ENCODE measurements at places on chromosomes 11 and 22. TPM values are rescaled to one million over a fixed set of nuclear protein-coding genes. Genes with fewer than 3 reads are reported as not detected.

The SULT4A1 gene
- not detected for total RNA-seq

The OR9G1 gene
- total RNA-seq: not detected

The CHCHD10 gene
- 16.0 TPM for total RNA-seq

The SPI1 gene
- not detected for total RNA-seq

The THAP12 gene
- total RNA-seq: 18.7 TPM

The RAB36 gene
- total RNA-seq: 10.9 TPM

The CARD10 gene
- total RNA-seq: 58.6 TPM

The EFCAB6 gene
- 3.9 TPM for total RNA-seq

The PLAAT2 gene
- not detected for total RNA-seq

The CDC42EP1 gene
- 8.9 TPM for total RNA-seq

The RCOR2 gene
- not detected for total RNA-seq

The CCDC73 gene
- total RNA-seq: not detected

The APOBEC3G gene
- 14.7 TPM for total RNA-seq

The MMP11 gene
- 36.3 TPM for total RNA-seq

The OR52N4 gene
- not detected for total RNA-seq

The MRGPRX4 gene
- total RNA-seq: not detected

The MUC6 gene
- total RNA-seq: not detected

The DCHS1 gene
- total RNA-seq: not detected

The OR51B5 gene
- total RNA-seq: not detected

The TEX54 gene
- total RNA-seq: not detected

The HEPHL1 gene
- total RNA-seq: not detected

The ADAMTS8 gene
- 0.74 TPM for total RNA-seq

The RNF141 gene
- 53.7 TPM for total RNA-seq

The ASPHD2 gene
- 2.3 TPM for total RNA-seq

The KRTAP5-10 gene
- not detected for total RNA-seq

The MMP12 gene
- total RNA-seq: not detected

The TRIM34 gene
- 15.3 TPM for total RNA-seq

The APOC3 gene
- not detected for total RNA-seq

The DRICH1 gene
- total RNA-seq: not detected

The SREBF2 gene
- 21.5 TPM for total RNA-seq

The TMEM86A gene
- total RNA-seq: 1.4 TPM

The OR4D5 gene
- not detected for total RNA-seq

The ARHGAP32 gene
- 3.9 TPM for total RNA-seq

The CYP2D6 gene
- not detected for total RNA-seq

The RAB38 gene
- total RNA-seq: 12.7 TPM

The DEFB131B gene
- total RNA-seq: not detected

The SLN gene
- total RNA-seq: not detected

The MUC15 gene
- not detected for total RNA-seq

The JRKL gene
- total RNA-seq: 1.3 TPM

The OR10A2 gene
- not detected for total RNA-seq

The CSRP3 gene
- not detected for total RNA-seq

The ABCC8 gene
- not detected for total RNA-seq
